ENCODE measurements at places on chromosomes 12 and 14. TPM values are rescaled to one million over a fixed set of nuclear protein-coding genes. Genes with fewer than 3 reads are reported as not detected.

CCND2 gene
- polyA plus RNA-seq, result 103 TPM

TAS2R8 gene
- polyA plus RNA-seq, result not detected

NKX2-1 gene
- not detected for polyA plus RNA-seq

NDRG2 gene
- polyA plus RNA-seq, result 34.5 TPM

PROX2 gene
- polyA plus RNA-seq, result 0.05 TPM

FBXW8 gene
- polyA plus RNA-seq, result 2.3 TPM

KRT73 gene
- polyA plus RNA-seq, result 1.2 TPM

HPD gene
- polyA plus RNA-seq, result not detected

POTEM gene
- not detected for polyA plus RNA-seq

AGAP2 gene
- 8.6 TPM for polyA plus RNA-seq

PEX5 gene
- polyA plus RNA-seq, result 15.2 TPM

DCN gene
- polyA plus RNA-seq, result not detected

FRMD6 gene
- polyA plus RNA-seq, result not detected

All from CD4-positive, alpha-beta memory T cell (primary cell).